ENCODE measurements at places on chromosomes 6 and 20.

- DNase-seq = no peak
Observed at GRCh38 chr6:159064477-159064876, 19.7 kb upstream of the TAGAP start.

GRCh38 chr20:38109591-38110524 lies 55.2 kb downstream of the TGM2 start:
- DNase-seq = peak; percentile 98

DNA sequence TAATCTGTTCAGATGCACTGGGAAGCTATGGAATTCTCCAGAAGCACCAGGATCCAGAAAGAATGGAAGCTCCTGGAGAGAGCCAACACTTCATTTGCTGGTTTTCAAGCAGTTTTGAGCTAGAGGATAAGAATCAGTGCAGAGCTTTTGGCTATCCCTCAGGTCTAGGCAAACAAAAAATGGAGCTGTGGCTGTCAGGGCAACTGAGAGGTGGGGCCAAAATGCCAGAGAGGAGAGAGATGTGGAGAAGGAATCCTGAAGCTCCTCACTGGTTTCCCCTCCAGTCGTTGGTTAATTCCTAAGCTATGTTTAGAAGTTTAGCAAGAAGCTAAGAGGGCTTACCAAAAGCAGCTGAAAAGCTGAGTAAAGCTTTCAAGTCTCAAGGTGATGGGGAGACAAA lies 294.2 kb upstream of the JARID2 start:
- DNase-seq = no peak

GRCh38 chr6:148440016-148440415 lies 97.4 kb downstream of the SASH1 start:
- no peak for DNase-seq

- DNase-seq = no peak
Observed at GRCh38 chr6:129643176-129643575, 66.8 kb downstream of the ARHGAP18 start.

- no peak for DNase-seq
Observed at GRCh38 chr6:9437836-9438235, 977.0 kb downstream of the TFAP2A start.

DNA sequence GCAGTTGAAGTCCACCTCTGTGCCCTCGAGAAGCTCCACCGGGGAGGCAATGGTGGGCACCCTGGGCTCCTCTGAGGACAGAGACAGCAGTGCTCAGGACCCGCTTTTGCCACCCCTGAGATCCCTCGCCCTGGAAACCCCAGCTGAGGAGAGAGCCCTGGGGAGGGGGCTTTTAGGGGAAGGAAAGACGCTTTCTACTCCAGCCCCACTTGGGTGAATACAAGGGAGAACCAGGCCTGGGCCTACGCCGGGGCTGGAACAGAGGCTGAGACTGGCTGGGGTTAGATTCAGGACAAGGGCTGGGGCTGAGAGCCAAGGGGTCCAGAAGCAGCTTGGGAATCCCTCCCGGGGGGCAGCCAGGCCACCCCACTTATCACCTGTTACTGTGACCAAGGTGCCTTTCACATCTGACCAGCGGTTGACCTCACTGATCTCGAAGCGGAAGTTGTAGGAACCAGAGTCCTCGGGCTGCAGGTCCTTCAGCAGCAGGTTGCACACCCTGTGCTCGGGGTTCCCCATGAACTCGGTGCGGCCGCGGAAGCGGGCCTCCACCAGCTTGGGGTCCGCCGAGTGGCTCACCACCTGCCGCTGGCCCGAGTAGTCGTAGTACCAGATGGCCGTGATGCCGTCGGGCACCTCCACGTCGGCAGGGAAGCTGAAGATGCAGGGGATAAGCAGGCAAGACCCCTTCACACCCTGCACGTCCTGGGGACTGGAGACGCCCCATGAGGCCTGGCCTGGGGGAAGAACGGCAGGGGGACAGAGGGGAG lies 6.2 kb downstream of the SIGLEC1 start:
- no peak for DNase-seq

GRCh38 chr20:55166063-55166462 lies 690.7 kb downstream of the DOK5 start:
- no peak for DNase-seq

GRCh38 chr6:43570876-43571441 lies 4.9 kb downstream of the XPO5 start:
- no peak for DNase-seq

DNA sequence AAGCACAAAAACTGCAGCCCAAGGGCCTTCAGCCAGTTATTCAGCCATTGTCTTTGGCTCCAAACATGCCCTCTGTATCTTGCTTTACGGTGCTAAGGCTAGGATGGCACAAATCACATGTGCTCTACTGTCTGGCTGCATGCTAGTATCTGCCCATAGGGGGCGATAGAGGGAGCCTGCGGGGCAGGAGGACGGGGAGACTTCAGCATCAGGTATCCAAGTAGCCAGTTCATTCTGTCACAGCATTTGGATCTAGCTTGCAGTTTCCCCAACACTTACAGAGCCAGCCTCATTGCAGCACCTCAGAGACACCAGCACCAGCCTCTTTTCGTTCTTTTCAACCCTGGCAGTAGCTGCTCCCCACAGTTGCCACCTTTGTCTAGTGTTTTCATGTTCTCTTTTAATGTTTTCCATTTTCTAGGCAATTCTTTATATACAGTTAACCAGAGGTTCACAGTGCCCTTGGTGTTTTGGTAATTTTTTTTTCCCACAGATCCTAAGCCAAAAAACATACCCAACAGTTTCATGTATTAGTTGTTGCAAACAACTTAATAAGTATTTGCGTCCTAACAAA lies 705.9 kb downstream of the PTPRT start:
- DNase-seq = no peak

DNA sequence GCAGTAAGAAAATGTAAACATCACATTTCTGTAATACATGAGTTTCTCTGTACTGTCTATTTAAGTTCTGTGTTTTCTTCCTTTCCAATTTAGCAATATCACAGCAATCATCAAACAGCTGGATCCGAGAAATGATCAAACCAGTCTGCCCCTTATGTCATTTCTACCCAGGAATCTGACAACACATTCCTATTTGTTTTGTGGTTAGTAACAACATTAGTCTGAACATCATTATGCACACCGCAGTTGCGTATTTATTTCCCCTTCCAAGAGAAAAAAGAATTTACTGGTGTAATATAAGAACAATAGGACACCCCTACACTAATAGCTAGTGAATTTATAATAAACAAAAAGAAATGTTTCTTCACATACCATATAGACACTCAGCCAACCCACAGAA lies 179.5 kb downstream of the BTBD9 start:
- peak; percentile 55 for DNase-seq

GRCh38 chr6:44672841-44673240 lies 285.3 kb downstream of the CDC5L start:
- no peak for DNase-seq

GRCh38 chr20:3190681-3191111 lies 13.8 kb downstream of the DDRGK1 start:
- DNase-seq = no peak

GRCh38 chr20:51064137-51064536 lies 41.2 kb upstream of the KCNG1 start:
- DNase-seq = no peak

DNA sequence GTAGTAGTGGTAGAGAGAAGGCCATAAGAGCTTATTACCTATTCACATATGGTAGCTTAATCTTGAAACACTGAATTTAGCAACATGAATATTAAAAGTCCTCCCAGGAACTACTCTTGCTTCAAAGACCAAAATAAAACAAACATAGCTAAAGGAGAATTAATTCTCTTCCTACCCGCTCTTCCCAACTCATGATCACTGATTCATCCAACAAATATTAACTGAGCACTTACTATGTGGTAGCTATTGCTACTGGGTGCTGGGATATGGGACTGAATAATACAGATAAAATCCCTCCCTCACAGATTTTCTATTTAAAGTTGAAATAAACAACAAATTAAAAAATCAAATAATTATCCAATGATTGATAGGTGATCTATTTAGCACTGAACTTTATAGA lies 287.1 kb downstream of the BTBD9 start:
- DNase-seq = no peak

- no peak for DNase-seq
Observed at GRCh38 chr20:42352096-42352495, 733.9 kb upstream of the CHD6 start.

DNA sequence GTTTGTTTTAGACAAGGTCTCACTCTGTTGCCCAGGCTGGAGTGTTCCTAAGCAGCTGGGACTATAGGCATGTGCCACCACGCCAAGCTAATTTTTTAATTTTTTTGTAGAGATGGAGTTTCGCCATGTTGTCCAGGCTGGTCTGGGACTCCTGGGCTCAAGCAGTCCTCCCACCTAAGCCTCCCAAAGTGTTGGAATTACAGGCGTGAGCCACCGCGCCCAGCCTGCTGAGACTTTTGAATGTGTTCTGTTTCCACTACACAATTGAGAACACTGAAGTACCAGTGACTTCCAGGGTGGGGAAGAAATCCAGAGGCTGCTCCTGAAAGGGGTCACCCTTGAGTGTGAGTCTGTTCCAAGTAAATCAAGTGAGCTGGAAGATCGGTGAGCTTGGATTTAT lies 81.3 kb upstream of the ARMC2 start:
- no peak for DNase-seq

DNA sequence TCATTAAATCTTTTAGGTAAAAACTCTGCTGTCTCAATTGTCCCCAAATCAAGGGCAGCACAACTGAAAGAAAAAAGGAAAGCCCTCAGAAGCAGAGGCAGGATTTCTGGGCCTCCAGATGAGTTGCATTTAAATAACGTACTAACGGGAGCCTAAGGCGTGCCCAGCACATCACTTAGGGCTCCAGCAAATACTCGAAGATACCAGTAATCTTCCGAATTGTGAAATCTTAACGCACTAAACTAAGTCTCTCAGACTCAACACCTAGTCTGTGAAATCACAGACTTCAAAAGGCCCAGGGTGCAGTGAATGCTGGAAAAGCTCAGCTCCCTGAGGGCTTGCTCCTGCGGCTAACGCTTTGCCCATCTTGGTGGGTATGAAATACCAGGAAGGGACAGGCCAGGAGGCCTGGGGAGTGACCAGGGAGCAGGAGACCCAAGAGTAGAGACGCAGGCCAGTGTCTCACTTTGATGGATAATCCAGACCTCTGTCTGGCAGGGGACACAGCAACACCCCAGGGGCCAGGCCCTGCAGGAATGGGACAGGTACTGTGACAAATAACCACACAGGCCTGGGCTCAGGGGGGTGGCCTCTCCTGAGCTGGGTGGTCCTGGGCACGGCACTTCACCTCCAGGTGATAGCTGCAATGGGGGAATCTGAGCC lies 36.4 kb downstream of the RRBP1 start:
- no peak for DNase-seq

DNA sequence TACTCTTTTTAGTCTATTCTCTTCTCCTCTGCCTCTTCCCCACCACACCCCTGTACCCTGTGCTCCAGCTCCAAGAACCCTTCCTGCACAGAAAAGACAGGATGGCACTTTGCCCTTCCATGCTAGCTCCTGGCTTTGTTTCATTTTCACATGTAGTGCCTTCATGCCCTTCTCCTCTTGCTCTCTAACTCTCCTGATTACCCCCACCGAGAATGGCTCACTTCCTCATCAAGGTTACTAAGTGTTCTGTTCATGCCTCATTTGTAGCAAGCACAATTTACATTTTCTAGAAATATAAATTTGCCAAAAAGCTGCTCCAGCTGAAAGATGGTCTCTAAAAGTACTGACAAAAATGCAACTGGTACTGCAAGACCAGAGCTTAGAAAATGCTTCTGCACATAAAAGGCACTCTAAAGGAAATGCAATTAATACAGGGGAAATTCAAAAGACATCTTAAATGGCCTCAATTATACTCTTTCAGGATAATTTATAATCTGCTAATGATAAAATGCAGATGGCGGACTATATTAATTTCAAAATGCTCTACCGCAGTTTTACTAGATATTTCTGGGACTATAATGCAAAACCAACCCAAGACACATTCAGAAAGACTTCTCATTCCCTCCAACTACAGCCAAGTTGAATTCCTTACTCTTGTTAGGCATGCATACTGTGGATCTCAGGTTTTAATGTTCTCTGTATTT lies 570.2 kb downstream of the PRKN start:
- no peak for DNase-seq

- no peak for DNase-seq
Observed at GRCh38 chr6:116385459-116385802, 14.7 kb downstream of the DSE start.

DNA sequence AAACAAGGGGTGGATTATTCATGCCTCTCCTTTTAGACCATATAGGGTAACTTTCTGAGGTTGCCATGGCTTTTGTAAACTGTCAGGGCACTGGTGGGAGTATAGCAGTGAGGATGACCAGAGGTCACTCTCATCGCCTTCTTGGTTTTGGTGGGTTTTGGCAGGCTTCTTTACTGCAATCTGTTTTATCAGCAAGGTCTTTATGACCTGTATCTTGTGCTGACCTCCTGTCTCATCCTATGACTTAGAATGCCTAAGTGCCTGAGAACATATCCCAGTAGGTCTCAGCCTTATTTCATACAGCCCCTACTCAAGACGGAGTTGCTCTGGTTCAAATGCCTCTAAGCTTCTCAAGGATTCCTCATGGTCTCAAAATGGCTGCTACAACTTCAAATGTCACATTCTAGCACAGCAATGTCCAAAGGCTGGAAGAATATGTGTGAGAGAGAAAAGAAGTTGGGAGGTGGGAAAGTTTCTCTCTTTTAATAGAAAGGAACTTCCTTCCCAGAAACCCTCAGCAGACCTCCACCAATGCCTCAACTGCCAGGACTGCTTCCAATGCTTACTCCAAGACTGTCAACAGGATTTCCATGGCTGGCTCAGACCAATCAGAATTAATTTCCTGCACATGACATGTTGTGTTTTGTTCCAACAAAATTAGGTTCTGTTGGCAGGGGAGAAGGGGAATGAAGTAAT lies 46.6 kb upstream of the SLC9A8 start:
- DNase-seq = no peak

GRCh38 chr6:20338156-20338555 lies 63.5 kb upstream of the E2F3 start:
- no peak for DNase-seq

DNA sequence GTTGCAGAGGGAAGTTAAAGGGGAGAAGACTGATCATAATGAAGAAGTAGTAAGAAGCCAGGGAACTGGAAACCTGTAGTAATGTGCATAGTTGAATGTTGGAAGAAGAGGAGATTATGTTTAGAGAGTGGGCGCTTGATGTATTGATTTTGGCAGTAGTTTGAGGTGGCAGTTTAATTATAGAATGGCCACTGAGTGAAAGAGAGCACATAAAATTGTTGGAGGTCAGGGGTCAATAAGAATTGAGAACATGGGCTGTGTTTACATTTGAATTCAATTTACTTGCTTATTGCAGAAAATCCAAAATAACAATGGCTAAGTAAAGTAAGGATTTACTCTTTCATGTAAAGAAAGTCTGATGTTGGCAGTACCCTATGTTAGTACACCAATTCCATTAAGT lies 15.7 kb downstream of the VTA1 start:
- DNase-seq = no peak

- no peak for DNase-seq
Observed at GRCh38 chr6:119234941-119235340, 114.6 kb downstream of the MAN1A1 start.

GRCh38 chr6:138429761-138430160 lies 25.7 kb downstream of the HEBP2 start:
- DNase-seq = no peak

- peak; percentile 38 for DNase-seq
Observed at GRCh38 chr6:958488-958887, 265.5 kb upstream of the EXOC2 start.

GRCh38 chr20:36060676-36061075 lies 92.3 kb downstream of the CNBD2 start:
- no peak for DNase-seq

- no peak for DNase-seq
Observed at GRCh38 chr6:149934249-149935156, 7.3 kb upstream of the ULBP2 start.

Measured in AG04449 (cell line).